Sigmoid colon (tissue), 7 donors: ENCODE measurements at places on chromosomes 7 and 10.

- DNase-seq: no peak
These were observed 16.3 kb downstream of the MBL2 start for GRCh38 chr10:52756295-52756694.

GRCh38 chr7:27145165-27145913 is 1.9 kb upstream of the HOXA5 start:
- DNase-seq: peak; percentile 67

DNA sequence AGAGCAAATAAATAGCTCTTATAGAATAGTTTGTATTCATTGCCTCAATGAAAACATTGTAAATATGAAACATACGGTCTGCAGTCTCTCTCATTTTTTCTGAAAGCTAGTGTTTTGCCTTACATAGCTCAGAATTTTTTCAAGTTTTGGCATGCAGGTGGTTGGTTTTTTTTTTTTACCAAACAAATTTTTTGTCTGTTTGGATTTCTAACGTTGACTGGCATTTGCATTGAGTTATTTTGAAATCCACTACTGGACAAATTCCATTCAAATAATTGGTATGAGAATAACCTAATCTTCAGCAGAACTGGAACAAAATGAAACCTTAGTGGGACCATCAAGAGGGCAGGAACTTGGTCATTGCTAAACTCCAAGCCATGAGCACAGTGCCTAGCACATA is 107.6 kb upstream of the SAMD8 start:
- no peak for DNase-seq

- DNase-seq: no peak
These were observed at the start of gene GTF2I for GRCh38 chr7:74657692-74658177. Gene GTF2I, plus strand, starts transcription at chr7:74657718. Its CDS starts 31,411 bp downstream, at chr7:74689129.
